ENCODE measurements at places on chromosomes 4 and X. TPM values are rescaled to one million over a fixed set of nuclear protein-coding genes. Genes with fewer than 3 reads are reported as not detected.

Gene SOX3
- total RNA-seq: not detected

Gene CT45A5
- not detected for total RNA-seq

Gene ITGB1BP2
- total RNA-seq: 0.64 TPM

Gene EGFL6
- total RNA-seq: not detected

Gene GAGE13
- not detected for total RNA-seq

Gene CDX4
- not detected for total RNA-seq

Gene ADGRG2
- total RNA-seq: not detected

Gene MAP3K15
- total RNA-seq: 0.13 TPM

Gene MAGEA12
- total RNA-seq: not detected

Gene CSAG1
- not detected for total RNA-seq

Gene N4BP2
- 5.6 TPM for total RNA-seq

Gene MND1
- total RNA-seq: 2.7 TPM

Gene TGIF2LX
- total RNA-seq: not detected

Gene AMTN
- not detected for total RNA-seq

Gene SMIM43
- 0.13 TPM for total RNA-seq

Gene ZNF141
- 7.7 TPM for total RNA-seq

Gene ATP1B4
- total RNA-seq: not detected

Gene AKAP4
- not detected for total RNA-seq

Gene SPARCL1
- total RNA-seq: 10.0 TPM

Gene NLRP2B
- under 0.01 TPM for total RNA-seq

Gene ACSL4
- total RNA-seq: 46.3 TPM

Gene CPLX1
- under 0.01 TPM for total RNA-seq

Gene PRAF2
- total RNA-seq: 5.4 TPM

Gene RHOXF2B
- not detected for total RNA-seq

Gene ARHGAP4
- total RNA-seq: 5.1 TPM

Gene CCNA2
- total RNA-seq: 51.3 TPM

Gene ARHGAP24
- total RNA-seq: 26.3 TPM

Gene IRS4
- under 0.01 TPM for total RNA-seq

Gene ARMCX4
- total RNA-seq: 3.4 TPM

Gene FHIP1A
- 0.76 TPM for total RNA-seq

Gene DAPP1
- not detected for total RNA-seq

Gene FAM13A
- total RNA-seq: 0.26 TPM

Gene UGT2B17
- total RNA-seq: not detected

Data from dermis microvascular lymphatic vessel endothelial cell (primary cell).